D341Med (cell line): ENCODE measurements at places on chromosomes 4 and X.

DNA sequence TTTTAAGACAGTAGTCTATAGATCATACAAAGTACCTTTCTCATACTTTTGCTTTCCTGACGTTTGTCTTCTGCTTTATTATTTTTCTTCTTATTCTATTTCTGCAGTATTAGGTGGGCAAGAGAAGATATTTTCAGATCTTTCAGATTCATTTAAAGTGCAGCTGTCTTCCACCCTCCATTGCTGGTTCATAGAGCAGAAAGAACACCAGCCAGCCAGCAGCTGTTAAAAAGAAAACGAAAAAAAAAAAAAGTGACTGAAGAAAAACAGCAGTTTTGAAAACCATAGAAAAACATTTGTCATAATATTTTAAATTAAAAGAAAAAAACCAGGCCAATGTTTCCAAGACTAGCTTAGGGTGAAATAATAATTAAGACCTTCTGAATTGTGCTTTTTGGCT lies 42.9 kb downstream of the SMAD1 start:
- no peak for DNase-seq

DNA sequence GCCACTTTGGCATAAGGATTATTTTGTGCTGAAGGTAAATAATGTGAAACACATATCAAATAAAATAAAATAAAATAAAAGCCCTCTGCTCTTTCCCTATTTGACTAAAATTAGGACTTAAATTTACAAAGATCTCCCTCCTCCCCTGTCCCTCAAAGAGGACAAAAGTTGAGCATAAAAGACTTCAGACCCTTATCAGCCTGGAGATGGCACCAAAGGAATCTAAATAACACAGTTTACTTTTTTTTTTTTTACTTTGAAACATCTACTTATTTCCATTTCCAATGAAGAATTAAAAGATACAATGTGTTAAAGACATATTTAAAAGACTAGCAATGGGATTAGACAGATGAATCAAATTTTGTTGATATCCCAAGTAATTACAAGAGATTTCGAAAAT lies 89.7 kb downstream of the EPHA5 start:
- DNase-seq, result no peak

- DNase-seq, result peak; percentile 4
Observed at GRCh38 chrX:133045986-133046385, 50.9 kb downstream of the USP26 start.

DNA sequence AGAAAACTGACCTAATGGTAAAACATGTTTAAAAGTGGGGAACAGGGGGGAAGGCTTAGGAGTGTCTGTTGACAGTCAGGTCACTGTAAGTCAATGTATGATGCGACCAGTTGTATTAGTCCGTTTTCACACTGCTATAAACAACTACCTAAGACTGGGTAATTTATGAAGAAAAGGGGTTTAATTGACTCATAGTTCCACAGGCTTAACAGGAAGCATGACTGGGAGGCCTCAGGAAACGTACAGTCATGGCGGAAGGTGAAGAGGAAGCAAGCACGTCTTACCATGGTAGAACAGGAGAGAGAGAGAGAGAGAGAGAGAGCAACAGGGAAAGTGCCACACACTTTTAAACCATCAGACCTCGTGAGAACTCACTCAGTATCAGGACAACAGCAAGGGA lies 13.0 kb upstream of the PLAC1 start:
- no peak for DNase-seq

GRCh38 chr4:187178587-187178986 lies 454.9 kb upstream of the FAT1 start:
- no peak for DNase-seq

DNA sequence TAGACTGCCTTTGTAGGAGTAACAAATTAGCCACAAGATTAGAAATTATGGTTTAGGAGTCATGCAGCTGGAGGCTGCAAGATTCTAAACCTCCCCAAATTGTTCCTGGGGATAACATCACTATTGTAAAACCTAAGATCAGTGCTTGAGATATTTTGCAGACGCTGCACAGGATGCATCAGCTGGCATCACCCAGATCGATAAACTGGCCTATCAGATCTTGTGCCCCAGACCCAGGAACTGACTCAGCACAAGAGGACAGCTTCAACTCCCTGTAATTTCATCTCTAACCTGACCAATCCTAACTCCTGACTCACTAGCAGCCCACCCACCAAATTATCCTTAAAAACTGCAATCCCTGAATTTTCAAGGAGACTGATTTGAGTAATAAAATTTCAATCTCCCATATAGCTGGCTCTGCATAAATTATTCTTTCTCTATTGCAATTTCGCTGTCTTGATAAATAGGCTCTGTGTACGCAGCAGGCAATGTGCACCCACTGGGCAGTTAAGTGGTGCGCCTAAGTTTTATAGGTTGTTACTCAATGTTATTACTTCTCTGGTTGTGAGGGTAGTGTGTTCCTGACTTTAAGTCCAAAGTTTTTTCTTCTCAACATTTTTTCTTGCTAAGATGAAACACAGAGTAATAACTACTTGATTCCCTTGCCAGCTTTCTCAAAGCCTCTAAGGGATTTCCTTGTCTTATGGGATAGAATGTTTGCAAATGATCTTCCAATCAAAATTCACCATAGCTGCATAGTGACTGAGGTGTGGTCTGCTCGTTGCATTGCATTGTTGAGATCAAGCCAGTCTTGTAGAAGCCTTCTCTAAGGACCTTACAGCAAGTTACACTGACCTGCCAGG lies 312.3 kb upstream of the DKK2 start:
- no peak for DNase-seq

GRCh38 chr4:170758988-170759387 lies 669.2 kb upstream of the AADAT start:
- DNase-seq, result no peak

GRCh38 chr4:153577053-153577452 lies 107.0 kb upstream of the TLR2 start:
- no peak for DNase-seq

GRCh38 chrX:115968436-115969252 lies 201.9 kb upstream of the AGTR2 start:
- DNase-seq, result no peak

- no peak for DNase-seq
Observed at GRCh38 chrX:105697984-105698781, 124.2 kb upstream of the NRK start.

GRCh38 chr4:156313497-156313896 lies 359.8 kb upstream of the CTSO start:
- DNase-seq, result no peak

- no peak for DNase-seq
Observed at GRCh38 chr4:24896977-24897376, 15.9 kb downstream of the CCDC149 start.

- no peak for DNase-seq
Observed at GRCh38 chr4:153789741-153790499, 1.0 kb upstream of the SFRP2 start.

- no peak for DNase-seq
Observed at GRCh38 chr4:53672873-53673272, 81.6 kb upstream of the LNX1 start.

- DNase-seq, result no peak
Observed at GRCh38 chr4:96379524-96379923, 539.6 kb downstream of the PDHA2 start.

DNA sequence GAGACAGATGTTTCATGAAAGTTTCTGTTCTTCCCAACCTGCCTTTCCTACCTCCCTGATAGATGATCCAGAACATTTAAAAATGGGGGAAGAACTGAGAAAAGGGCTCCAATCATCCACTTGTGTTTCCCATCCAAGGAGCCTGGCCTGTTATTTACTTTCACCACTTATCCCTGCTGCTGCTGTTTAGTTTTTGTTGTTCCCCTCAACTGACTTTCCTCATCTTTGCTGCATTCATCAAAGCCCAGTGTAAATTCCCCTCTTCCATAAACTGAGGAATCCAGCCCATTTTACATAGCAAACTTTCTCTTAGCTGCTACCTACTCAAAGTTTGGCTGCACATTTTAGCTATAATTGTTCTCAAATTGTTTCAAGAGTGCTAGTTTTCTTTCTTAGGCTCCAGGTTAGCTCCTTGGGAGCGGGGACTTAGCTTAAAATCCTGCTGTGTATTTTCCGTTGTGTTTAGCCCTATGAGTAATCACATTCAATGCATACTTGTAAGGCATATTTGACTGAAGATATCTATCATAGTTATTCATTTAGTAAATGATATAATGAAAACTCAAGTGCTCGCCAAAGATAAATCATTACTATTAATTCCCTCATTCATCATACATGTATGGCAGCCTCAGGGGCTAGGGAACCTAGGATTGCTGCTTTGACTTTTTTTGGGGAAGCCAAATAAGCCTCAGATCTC lies 1.4 kb upstream of the PTPN13 start:
- no peak for DNase-seq

- DNase-seq, result no peak
Observed at GRCh38 chr4:10007436-10007740, 13.9 kb downstream of the SLC2A9 start.

GRCh38 chr4:108900018-108900580 lies 137.2 kb upstream of the ETNPPL start:
- DNase-seq, result no peak

DNA sequence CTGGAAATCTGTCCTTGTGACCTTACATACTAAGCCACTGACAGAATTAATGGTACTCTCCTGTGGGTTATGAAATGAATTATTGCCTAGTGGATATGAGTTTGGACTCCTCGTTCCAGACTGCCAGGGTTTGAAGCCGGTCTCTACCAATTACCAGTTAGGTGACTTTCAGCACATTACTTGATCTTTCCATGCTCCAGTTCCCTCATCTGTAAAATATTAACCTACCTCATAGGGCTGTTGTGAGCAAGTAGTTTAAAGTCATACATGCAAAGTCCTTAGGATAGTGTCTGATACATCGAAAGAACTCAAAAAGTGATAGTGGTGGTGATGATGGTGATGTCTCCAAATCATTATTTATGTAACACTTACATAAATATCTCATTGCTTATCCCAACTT lies 373.5 kb upstream of the ARX start:
- DNase-seq, result no peak

DNA sequence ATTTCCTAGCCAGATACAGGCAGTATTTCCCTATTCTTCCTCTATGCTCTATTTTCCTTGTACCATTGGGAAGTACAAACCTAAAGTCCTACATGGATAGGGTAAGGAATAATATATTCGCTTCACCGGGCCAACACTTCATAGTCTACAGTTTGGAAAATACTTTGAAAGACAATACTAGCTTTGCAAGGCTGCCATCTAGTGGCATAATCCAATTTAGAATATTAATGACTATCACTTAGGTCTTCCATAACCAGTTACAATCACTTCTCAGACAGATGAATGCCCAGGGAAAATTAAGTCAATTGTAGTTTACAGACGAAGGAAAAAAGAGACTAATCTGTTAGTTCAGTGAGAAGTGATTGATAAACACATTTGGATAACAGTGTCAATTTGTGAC lies 141.0 kb upstream of the FAM47C start:
- DNase-seq, result peak; percentile 8

DNA sequence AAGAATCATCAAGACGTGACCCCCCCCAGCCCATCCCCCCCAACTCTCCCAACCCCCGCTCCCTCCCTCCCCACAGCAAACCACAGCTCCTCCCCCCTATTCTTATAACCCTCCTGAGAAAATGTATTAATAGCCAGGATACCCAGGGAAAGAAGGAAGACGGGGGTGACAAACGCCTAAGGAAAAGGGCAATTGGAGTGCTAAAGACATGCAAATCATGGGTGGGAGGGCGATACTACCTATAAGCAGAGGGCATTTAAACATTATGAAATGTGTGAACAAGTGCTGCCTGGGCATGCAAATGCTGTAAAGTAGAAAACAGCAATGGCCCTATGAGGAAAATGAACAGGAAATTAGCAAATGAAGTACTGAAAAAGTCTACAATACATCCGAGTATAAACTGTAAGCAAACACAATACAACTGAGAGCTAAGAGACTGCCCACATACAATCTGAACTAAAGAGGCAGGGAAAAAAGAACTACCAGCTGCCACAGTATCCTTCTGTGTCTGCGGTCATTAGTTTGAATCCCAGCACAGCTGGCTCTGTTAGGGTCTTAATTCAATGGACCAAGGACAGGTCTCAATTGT lies 2.4 kb downstream of the CXXC4 start:
- peak; percentile 55 for DNase-seq

DNA sequence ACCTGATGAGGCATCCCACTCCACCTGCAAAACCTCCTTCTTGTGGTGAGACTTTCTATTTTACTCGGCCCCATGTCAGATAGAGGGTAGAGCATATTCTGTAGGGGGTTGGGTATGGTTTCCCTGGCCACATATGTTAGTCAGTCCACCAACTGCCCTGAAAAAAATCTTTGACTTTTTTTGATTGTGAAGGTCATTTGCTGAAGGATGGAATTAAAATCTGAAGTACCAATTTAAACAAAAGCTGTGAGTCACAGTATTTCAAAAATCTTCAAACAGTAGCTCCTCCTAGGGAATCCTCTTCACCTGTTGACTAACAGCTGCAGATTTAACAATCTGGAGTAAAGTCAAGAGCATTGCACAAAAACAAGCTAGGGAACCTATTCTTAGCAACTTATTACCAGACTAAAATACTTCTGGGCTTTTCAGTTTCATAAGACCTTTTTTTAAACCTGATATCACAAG lies 8.0 kb upstream of the CCDC110 start:
- DNase-seq, result no peak

DNA sequence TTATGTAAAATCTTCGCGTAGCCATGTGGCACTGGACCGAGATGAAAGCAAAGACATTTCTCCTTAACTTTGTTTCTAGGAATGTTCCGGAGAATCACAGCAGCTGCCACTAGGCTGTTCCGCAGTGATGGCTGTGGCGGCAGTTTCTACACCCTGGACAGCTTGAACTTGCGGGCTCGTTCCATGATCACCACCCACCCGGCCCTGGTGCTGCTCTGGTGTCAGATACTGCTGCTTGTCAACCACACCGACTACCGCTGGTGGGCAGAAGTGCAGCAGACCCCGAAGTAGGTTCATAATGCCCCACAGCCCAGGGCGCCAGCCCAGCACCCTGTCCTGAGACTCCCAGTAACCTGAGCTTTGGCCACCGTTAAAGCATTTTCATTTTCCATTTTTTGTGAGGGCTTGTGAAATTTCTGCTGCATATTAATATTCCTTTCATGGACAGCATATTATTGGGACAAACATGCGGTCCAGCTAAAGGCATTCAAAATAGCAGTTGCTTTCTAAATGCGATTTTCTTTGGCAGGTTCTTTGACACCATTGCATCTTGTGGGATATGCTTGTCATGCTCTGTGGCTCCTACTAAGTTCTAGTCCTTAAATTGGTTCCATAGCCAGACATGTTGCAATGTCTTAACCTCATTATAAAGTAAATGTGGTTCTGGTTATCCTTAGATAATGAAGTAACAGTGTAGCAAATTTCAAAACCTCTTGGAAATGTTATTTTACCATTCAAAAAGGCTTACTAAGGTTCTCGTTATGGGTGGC lies 49.1 kb upstream of the MSANTD1 start:
- DNase-seq, result no peak

DNA sequence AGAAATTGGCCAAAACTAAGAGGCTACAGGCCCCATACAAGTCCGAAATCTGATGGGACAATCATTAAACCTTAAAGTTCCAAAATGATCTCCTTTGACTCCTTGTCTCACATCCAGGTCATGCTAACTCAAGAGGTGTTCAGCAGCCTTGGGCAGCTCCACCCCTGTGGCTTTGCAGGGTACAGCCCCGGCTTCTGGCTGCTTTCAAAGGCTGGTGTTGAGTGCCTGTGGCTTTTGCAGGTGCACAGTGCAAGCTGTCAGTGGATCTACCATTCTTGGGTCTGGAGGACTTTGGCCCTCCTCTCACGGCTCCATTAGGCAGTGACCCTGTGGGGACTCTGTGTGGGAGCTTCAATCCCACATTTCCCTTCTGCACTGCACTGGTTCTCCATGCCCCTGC lies 329.1 kb upstream of the MAD2L1 start:
- no peak for DNase-seq
